Activated CD4-positive, alpha-beta memory T cell treated with anti-CD3 and anti-CD28 coated beads, Interleukin-2, amount 10 ng/mL, durations not matched to agents 7 days and 5 days (primary cell): ENCODE measurements at places on chromosomes 6 and 20. TPM values are rescaled to one million over a fixed set of nuclear protein-coding genes. Genes with fewer than 3 reads are reported as not detected.

LGSN gene
- total RNA-seq = 0.15 TPM

LIN28B gene
- total RNA-seq = not detected

DNA sequence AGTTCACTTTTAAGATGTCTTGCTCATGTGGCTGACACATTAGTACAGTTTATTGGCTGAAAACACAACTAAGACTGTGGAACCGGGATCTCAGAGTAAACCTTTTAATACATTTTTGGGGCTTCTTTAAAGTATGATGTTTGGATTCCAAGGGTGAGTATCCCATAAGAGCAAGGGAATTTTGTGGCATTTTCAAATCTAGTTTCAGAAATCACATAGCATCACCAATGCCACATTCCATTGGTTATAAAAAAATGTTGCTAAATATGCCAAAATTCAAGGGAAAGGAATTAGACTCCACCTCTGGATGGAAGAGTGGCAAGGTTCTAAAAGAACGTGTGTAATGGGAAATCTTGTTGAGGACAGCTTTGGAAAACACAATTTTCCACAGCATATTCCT, 338.6 kb downstream of the COL12A1 start:
- no peaks in the 10 kb centered on the region for H3K4me1 ChIP-seq
- H3K27me3 ChIP-seq = no peaks in the 10 kb centered on the region
- H3K36me3 ChIP-seq = no peaks in the 10 kb centered on the region
- DNase-seq = no peak

DNA sequence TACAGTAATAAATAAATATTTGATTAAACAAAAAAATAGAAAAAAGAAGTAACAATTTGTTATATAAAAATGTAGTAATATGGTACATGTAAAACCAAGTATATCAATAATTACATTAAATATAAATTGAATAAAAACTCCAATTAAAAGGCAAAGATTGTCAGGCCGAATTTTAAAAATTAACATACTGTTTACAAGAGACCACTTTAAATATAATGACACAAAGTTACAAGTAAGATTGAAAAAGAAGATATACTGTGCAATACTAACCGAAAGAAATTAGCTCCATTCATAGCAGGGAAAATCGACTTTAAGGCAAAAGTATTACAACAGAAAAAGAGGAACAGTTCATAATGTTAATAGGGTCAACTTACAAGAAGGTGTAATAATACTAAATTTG, 571.5 kb upstream of the ARID1B start:
- no peak overlapping the region for H3K4me3 ChIP-seq
- no peak overlapping the region for H3K27ac ChIP-seq
- H3K27me3 ChIP-seq = no peaks in the 10 kb centered on the region
- no peaks in the 10 kb centered on the region for H3K36me3 ChIP-seq
- DNase-seq = no peak
- H3K4me1 ChIP-seq = peaks cover 4% of the 10 kb centered on the region

FOXF2 gene
- total RNA-seq = not detected

DNA sequence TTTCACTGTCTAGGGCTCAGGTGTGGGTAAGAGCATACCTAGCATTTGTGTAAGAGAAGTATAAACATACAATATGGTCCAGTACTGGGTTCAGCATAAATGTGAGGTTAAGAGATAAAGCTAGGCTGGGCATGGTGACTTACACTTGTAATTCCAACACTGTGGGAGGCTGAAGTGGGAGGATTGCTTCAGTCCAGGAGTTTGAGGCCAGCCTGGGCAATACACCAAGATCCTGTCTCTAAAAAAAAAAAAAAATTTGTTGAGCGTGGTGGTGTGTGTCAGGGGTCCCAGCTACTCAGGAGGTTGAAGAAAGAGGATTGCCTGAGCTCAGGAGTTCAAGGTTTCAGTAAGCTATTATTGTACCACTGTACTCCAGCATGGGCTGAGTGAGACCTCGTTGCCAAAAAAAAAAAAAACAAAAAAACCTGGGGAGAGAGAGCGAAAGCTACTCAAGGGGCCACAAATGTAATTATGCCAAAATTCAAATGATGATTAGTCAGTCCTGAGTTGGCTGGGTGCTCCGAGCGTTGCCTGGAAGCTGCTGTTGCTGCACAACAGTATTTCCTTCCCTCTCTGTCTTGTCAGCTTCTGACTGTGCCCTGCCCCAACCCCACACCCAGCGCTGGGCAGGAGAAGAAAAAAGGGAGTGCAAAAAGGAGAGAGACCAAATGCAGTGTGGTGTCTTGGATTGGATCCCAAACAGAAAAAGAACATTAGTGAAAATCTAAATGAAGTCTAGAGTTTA, 24.0 kb downstream of the CMTR1 start:
- no peak overlapping the region for H3K27ac ChIP-seq
- H3K27me3 ChIP-seq = no peaks in the 10 kb centered on the region
- no peak for DNase-seq
- H3K36me3 ChIP-seq = peaks cover 89% of the 10 kb centered on the region
- no peak overlapping the region for H3K4me3 ChIP-seq

DNA sequence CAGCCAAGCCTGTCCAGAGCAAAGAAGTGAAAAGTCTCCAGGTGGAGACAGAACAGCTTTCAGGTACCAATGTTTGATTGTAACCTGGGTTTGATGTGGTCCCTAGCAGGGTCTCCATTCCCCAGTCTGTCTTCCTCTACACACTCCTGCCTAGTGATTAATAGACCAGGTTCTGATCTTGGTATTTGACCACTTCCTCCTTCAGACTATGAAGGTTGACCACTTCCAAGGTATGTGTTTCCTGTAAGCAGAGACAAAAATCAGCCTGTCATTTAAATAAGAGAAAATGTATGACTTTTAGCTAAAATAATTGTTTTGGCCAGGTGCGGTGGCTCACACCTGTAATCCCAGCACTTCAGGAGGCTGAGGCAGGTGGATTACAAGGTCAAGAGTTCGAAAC, 41.8 kb upstream of the TOP1 start:
- H3K36me3 ChIP-seq = no peaks in the 10 kb centered on the region
- H3K4me1 ChIP-seq = peaks cover 36% of the 10 kb centered on the region
- no peak for DNase-seq
- H3K4me3 ChIP-seq = no peak overlapping the region
- peak overlapping the region; percentile 60 for H3K27ac ChIP-seq

DNA sequence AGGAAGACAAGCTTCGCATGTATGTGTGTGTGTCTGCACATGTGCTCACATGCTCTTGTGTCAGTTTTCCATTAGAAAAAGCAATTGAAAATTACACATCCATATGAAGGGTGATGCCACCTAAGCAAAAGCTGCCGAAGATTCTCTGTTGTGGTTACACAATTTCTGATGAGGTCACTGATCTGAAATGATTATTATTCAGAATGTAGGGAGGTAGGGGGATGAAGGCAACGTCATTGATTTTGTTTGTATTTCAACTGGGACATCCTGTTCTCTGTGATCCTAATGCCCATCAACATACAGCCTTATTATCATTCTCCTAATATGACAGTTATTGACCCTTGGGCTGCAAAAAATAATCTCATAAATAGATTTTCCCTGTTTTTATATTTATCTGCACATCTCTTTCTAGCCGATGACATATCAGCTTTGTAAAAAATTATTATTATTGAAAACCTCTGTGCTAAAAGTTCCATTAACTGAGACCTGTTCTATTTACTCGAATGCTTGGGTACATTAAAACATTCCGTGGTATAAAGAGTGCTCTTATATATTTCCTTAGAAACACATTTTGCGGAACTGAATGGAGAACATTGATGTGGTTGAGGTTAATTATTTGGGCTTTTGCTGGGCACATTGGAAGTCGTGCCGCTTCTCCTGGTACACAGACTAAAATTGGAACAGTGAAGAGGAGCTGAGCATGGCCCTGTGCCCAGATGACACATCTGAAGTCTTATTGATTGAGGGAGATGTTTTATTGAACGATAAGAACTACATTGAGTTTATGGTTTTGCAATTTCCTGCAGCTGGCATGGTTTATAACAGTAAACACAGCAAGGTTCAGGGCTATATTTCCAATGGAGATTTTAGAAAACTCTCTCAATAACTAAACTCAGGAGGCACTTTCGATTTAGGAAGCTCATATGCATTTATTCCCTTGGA, 51.3 kb downstream of the ZNF831 start:
- no peaks in the 10 kb centered on the region for H3K4me1 ChIP-seq
- no peak overlapping the region for H3K27ac ChIP-seq
- DNase-seq = no peak
- peaks cover 29% of the 10 kb centered on the region for H3K36me3 ChIP-seq

DNA sequence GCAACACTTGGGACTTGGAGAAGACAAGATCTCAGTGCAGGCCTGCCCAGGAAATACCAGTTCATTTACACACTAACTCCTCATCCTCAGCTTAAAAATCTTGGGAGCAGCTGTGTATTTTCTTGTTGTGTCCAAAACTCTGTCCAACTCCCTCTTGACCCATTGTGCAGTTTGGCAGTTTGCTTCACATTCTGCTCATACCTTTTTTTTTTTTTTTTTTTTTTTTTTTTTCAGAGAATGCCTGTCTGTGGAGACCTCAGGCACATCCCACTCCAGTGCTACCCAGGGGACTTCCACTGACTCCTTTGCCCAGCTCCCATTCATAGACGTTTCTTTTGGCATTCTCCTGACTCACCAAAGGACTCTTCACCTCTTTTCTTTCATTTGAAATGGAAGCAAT, 265.8 kb upstream of the TCF21 start:
- H3K4me1 ChIP-seq = no peaks in the 10 kb centered on the region
- no peaks in the 10 kb centered on the region for H3K36me3 ChIP-seq
- no peaks in the 10 kb centered on the region for H3K27me3 ChIP-seq
- no peak overlapping the region for H3K4me3 ChIP-seq
- no peak for DNase-seq
- no peak overlapping the region for H3K27ac ChIP-seq

RAET1G gene
- not detected for total RNA-seq

GRCh38 chr6:147859071-147859470, 350.6 kb downstream of the SAMD5 start:
- no peaks in the 10 kb centered on the region for H3K36me3 ChIP-seq
- no peaks in the 10 kb centered on the region for H3K4me1 ChIP-seq
- no peak overlapping the region for H3K27ac ChIP-seq
- H3K4me3 ChIP-seq = no peak overlapping the region
- DNase-seq = no peak

GRCh38 chr6:45920819-45921511, 94.7 kb downstream of the CLIC5 start:
- peak overlapping the region; percentile 58 for H3K27ac ChIP-seq
- DNase-seq = no peak
- no peaks in the 10 kb centered on the region for H3K36me3 ChIP-seq

ATP6V1G2 gene
- total RNA-seq = 3.8 TPM

PSMB9 gene
- 368 TPM for total RNA-seq

DNA sequence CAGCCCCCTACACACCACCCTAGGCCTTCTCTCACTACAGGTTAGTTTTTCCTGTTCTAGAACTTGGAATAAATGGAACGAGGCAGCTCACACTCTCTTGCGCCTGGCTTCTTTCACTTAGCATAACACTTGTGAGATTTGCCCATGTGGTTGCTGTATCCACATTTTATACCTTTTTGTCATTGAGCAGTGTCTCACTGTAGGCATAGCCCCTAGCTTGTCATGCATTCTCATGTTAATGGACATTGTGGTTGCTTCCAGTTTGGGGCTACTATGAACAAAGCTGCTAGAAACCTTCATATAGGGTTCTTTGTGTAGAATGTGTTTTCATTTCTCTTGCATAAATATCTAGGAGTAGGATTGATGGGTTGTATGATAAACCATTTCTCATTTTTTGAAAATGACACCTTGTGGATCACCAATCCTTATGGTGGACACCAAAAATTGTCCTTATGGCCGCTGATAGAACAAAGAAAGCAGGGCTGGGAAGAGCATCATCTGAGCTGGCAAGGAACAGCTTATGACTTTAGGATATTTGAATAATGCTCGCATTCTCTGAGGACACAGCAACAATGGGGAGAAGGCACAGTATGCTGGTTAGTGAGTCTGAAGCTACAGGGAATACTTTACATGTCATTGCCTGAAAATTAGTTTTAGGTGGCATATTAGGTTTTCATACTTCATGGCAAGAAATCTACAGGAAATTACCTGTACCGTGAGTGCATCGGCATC, 9.8 kb upstream of the SLC22A23 start:
- H3K4me1 ChIP-seq = no peaks in the 10 kb centered on the region
- no peaks in the 10 kb centered on the region for H3K36me3 ChIP-seq
- no peak overlapping the region for H3K4me3 ChIP-seq
- H3K27ac ChIP-seq = no peak overlapping the region
- DNase-seq = no peak
- peaks cover 14% of the 10 kb centered on the region for H3K27me3 ChIP-seq

DNA sequence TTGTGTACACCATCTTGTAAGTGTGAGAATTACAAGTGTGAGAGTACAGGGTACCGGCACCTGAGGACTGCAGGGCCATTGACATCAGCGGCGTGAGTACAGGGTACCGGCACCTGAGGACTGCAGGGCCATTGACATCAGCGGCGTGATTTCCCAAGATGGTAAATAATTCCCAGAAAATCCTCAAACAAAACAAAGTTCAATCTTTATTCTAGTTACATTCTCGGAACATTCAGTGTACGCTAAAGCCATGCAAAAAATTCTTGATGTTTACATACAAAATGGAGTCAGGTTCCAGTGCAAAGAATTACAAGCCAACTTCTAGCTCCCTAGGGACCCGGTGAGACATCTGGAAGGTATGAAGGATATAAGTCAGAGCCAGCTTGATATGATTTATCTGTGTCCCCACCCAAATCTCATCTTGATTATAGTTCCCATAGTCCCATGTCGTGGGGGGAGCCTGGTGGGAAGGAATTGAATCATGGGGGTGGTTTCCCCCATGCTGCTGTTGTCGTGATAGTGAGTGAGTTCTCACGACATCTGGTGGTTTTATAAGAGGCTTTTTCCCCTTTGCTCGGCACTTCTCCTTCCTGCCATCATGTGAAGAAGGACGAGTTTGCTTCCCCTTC, 172.7 kb downstream of the TTLL2 start:
- no peaks in the 10 kb centered on the region for H3K36me3 ChIP-seq
- no peaks in the 10 kb centered on the region for H3K27me3 ChIP-seq
- no peak for DNase-seq
- H3K4me1 ChIP-seq = no peaks in the 10 kb centered on the region
- H3K4me3 ChIP-seq = no peak overlapping the region

PCK1 gene
- not detected for total RNA-seq
